ENCODE measurements at places on chromosomes 5 and 9.

- no peak for DNase-seq
Measured at GRCh38 chr5:80403782-80404181, 4.1 kb upstream of the ZFYVE16 start.

GRCh38 chr5:77644371-77645157 is 6.1 kb upstream of the OTP start:
- no peak for DNase-seq

- DNase-seq = no peak
Measured at GRCh38 chr9:110199643-110200042, 8.3 kb downstream of the C9orf152 start.

DNA sequence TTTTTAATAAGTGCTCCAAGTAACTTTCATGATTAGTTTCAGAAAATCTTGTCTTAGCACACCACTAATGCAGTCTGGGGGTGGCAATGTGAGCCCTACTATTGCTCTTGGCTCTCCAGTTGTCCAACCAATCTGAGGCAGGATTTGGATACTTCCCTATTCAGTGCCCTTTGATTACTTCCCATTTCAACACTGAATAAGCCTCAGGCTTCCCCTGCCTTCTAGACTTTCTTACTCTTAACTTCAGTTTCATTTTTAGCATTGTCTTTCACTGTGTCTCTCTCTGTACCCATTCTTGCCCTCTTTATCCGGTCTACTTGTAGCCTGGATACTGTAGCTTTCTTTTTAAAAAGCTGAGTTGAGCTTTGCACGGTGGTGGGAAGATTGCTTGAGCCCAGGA is 186.1 kb downstream of the C9orf152 start:
- DNase-seq = no peak

DNA sequence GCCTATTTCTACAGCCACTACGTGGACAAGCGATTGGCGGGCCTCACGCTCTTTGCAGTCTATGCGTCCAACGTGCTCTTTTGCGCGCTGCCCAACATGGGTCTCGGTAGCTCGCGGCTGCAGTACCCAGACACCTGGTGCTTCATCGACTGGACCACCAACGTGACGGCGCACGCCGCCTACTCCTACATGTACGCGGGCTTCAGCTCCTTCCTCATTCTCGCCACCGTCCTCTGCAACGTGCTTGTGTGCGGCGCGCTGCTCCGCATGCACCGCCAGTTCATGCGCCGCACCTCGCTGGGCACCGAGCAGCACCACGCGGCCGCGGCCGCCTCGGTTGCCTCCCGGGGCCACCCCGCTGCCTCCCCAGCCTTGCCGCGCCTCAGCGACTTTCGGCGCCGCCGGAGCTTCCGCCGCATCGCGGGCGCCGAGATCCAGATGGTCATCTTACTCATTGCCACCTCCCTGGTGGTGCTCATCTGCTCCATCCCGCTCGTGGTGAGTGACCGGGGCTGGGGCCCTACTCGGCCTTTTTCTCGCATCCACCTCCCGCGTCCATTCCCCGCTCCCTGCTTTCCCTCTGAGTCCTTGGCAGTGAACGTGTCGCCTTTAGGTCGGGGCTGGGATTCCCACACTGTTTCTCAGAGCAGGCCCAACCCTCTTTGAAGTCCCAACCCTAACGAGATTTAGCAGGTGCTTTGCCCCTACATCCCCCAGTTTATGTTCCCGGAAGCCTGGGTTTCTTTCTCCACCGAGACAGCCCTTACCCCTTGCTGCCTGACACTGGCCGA is 1.8 kb downstream of the PTGER4 start:
- DNase-seq = peak; percentile 32

GRCh38 chr9:119181561-119181960 is 187.7 kb downstream of the BRINP1 start:
- no peak for DNase-seq

GRCh38 chr5:175133185-175133584 is 310.8 kb downstream of the DRD1 start:
- DNase-seq = no peak

DNA sequence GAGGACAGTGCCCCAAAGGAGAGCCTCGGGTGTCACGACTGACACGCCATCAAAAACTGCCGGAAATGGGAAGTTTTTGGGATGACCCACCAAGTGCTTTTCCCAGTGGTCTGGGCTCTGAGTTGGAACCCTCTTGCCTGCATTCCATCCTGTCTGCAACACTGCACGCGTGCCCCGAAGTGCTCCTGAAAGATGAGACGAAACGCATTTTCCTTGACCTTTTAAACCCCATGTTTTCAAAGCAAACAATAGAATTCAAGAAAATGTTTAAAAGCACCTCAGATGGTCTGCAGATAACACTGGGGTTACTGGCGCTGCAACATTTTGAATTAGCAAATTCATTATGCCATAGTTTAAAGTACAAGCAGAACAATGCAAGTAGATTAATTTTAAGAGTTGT is 92.9 kb downstream of the ANKRD18A start:
- DNase-seq = no peak

DNA sequence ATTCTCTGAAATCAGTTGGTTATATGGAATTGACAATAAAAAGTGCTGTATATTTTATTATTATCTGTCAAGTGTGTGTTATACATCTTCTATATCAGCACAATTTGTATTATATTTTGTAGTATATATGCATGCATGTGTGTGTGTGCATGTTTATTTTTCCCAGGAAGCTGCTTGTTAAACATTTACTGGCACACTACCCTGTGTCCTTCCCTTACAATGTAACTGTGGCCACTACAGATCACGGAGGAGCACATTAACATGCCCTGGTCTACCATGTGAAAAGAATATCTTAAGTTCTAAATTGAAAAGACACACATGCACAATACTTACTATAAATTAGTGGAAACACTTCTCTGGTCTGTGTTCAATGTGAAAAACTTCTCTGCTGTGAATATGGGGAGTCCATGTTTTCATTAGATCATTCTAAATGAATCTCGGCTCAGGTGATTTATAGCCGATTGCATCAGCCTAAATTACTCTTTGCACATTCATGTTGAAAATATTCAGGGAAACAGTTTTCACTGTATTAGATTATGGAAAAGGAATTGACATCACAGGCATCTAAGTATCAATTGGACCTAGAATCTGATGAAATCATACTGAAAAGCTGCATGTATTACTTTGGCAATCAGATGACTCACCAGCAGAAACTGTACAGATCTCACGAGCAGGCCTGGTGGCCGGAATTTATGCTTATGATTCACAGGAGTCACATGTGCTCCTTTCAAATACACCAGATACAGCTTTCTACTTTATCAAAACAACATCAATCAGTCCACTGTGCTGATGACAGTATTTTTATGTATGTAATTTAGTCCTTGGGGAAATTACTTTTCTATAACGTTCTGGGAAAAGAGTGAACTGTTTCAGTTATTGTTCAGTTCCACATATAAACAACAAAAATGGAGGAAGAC is 39.4 kb downstream of the LURAP1L start:
- peak; percentile 100 for DNase-seq

DNA sequence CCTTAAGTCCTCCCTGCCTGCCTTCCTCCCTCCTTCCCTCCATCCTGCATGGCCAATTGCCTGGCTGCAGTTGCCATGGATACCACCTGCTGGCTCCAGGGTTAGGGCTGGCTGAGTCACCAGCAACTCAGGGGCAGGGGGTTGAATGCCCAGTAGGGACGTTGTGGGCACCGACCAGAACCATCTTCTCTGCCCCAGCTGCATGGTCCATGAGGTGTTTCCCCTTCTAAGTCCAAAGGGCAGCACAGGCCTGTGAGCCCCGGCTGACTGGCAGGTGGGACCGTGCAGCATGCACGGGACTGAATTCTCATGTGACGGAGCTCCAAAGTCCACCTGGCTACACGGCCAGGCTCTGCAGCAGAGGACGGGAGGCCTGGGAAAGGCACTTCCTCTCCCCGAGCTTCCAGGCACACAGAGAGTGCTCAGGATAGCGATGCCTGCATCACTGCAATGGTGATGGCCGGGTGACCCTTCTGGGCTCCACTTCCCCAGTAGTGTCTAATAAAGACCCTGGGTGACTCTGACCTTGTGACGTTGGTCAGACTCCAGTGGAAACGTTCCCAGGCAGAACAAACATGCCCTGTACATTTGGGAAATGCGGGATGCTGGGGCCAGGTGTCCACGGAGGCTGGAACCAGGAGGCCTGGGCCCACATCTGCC is 5.7 kb downstream of the ASS1 start:
- no peak for DNase-seq

DNA sequence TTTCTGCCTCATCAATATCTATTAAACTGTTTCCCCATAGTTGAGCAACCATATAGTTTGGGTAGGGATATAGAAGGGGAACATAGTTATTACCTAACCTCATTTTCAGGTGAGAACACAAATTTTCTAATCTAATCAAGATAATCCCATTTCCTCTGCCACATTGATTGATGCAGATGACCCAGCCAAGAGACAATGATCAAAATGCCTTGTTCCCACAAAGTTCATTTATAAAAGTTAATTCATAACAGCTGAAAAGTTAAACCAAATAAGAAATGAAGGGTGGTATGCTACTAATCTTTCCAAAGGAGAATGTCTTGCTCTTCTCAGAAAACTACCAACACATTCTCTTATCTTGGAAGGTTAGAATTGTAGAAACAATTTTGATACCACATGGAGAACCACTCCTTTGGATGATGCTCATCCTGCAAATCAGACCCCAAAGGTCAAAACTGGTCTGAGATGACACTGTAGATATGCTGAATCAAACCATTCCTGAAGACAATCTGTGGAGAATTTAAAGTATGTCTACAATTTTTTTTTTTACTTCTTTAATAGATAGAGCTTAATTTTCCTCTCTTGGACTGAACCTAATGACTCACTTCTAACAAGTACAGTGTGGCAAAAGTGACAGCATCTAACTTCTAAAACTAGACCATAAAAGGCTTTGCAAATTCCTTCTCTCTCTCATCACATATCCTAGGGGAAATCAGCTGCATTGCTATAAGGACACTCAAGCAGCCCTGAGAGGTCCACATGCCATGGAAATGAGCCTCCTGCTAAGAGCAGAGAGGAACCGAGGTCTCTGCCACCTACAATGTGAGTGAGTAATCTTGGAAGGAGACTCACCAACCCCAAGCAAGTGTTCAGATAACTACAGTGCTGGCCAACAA is 586.7 kb upstream of the TUSC1 start:
- peak; percentile 92 for DNase-seq

GRCh38 chr9:131417264-131418142 is 23.6 kb downstream of the PRRC2B start:
- DNase-seq = no peak

DNA sequence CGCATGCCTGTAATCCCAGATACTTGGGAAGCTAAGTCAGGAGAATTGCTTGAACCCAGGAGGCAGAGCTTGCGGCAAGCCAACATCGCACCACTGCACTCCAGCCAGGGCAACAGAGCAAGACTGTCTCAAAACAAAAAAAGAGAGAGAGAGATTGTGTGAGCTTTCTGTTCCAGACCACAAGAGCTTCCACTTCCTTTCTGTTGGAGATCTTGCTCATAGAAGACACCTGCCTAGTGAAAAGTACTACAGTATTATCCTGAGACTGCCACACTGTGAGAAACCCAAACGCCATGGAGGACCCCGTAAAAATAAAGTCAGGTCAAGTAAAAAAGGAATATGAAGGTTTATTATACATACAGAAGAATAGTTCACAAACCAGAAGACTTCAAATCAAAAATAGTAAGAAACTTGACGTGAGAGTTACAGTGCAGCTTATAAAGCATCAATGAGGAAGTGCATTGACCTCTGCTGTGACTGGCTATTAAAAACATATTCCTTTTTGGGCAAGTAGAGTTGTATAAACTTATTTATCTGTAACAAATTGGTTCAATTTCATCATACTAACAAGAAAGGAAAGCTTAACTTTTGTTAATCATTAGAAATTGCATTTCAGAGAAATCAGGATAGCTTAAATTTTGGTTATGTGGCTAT is 4.3 kb upstream of the EMB start:
- DNase-seq = no peak

- DNase-seq = no peak
Measured at GRCh38 chr5:32277798-32278197, 34.9 kb downstream of the MTMR12 start.

DNA sequence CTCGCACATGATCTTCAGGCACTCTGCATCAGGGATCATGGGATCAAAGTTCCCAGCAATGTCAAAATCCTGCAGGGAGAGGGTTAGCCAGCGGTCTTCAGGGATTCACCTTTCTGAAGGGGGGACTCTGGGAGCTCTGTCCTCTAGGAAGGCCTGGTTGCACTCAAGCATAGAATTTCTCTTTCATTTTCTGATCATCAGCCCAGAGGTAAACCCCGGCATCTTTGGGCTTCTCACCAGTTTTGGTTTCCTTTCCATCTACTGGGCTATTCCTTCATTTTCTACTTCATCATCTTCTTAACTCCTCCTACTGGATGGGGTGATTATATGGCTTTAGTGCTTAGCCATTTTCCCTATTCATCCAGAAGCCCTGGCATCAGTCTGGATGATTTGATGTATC is 4.6 kb upstream of the DND1 start:
- DNase-seq = no peak

DNA sequence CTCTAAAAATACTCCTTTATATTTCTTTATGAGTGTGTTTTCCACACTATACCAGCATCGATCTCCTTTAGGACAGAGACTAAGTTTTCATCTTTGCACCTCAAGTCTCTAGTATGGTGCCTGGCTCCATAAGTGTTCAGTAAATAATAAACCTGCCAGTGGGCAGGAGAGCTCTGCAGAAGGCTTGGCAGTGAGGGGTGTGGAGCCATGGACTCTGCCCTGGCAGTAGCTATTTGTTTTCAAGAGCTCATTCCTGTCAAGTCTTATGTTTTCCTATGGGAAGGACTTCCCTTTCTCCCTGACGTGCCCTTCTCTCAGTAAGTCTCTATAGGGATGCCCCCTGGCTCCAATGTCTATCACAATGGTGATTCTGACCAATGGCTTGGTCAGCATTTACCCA is 252.2 kb downstream of the PIK3R1 start:
- DNase-seq = no peak

DNA sequence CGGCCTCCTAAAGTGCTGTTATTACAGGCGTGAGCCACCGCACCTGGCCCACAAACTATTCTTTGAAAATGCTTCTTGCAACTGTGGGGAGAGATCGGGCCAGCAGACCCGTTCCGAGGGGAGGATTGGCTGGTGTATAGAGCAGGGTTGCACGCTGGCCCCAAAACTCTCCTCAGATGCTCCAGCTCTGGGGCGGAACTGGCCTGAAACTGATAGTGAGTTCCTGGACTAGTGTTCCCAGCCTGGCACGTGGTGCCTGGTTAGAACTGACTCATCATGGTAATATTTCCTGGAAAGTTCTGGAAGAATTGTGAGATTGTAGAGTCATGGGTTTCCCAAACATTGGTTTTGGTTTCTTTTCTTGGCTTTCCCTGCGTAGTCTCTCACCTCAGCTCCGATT is 120.5 kb downstream of the FBXL7 start:
- peak; percentile 88 for DNase-seq

DNA sequence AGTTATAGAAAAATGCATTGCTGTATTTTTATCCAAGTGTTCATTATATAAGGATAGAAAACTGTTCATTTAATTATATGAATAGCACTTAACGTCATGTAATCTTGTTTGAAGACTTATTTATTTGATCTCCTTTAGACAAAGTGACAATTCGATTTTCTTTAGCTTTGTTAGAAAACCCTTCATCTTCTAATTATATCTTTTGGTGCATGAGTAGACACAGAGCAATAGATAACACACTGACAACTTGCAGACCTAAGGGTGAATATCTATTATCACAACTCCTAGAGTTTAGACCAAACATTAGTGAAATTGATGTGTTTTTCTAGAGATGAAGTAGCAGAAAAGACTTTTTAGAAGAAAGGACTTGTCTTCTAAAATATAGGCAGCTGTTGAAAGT is 446.4 kb upstream of the SEMA6A start:
- no peak for DNase-seq
